ENCODE measurements at places on chromosomes 2 and 18.
A peak's percentile ranks its signal among the peaks of the same experiment; 100 is the strongest.

GRCh38 chr18:67618061-67618460 is 101.5 kb upstream of the DSEL start:
- no peak for DNase-seq

GRCh38 chr2:55775828-55776227 is 82.2 kb upstream of the PNPT1 start:
- no peak for DNase-seq

GRCh38 chr2:105405291-105405690 is 6.4 kb upstream of the FHL2 start:
- no peak for DNase-seq

- no peak for DNase-seq
Measured at GRCh38 chr2:27737676-27738348, 33.7 kb upstream of the MRPL33 start.

DNA sequence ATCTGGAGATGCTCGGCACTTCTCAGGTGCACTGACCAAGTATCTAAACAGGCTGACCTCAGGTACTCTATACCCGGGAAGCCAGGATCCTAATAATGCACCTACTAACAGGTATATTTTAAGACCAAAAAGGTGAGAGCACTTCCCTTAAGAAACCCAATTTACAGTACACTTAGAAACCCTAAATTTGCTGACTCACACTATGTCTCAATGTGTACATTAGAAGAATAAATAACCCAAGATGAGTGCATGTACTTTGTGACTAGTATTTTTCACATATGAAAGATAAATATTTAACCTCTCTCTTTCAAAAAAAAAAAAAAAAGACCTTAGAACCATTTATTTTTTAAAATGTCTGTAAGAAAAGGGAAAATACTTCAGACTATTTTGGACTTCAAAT is 118.8 kb downstream of the ZNF516 start:
- DNase-seq = no peak

GRCh38 chr2:113822087-113822815 is 65.8 kb upstream of the SLC35F5 start:
- no peak for DNase-seq

GRCh38 chr2:237685408-237685807 is 58.0 kb downstream of the LRRFIP1 start:
- DNase-seq = peak; percentile 37

DNA sequence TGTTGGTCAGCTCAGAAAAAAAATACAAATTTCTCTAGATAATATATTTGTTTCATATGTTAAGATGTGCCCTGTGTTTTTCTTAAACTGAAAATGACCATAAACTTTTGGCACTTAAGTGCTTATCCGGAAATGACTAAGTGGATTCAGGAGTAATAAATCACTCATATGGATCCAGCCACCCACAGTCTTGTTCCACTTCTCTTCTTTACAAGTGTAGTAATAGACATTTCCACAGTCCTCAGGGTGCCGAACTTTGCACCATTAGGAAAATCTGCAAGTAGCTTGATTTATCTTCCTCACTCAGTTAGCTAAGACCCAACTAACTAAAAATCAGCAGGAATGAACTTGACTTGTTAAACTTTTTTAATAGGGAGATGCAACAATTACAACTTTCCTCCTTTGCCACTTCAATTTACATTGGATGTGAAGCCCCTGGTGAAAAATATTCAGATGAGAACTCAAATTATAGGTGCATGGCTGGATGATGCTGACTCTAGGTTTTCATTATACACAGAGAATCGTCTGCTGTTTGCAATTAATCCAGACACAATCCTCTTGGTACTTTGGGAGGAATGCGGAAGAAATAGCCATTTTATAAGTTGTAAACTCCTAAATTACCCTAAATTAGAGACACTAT is 322.5 kb downstream of the ARHGAP15 start:
- no peak for DNase-seq

- DNase-seq = no peak
Measured at GRCh38 chr18:79521416-79522205, 125.9 kb downstream of the NFATC1 start.
